ENCODE measurements at places on chromosomes 11 and 22.

GRCh38 chr22:48262596-48263430 lies 1500.4 kb downstream of the TBC1D22A start:
- no peak for DNase-seq

GRCh38 chr11:10492084-10492483 lies 37.0 kb downstream of the AMPD3 start:
- DNase-seq, result no peak

DNA sequence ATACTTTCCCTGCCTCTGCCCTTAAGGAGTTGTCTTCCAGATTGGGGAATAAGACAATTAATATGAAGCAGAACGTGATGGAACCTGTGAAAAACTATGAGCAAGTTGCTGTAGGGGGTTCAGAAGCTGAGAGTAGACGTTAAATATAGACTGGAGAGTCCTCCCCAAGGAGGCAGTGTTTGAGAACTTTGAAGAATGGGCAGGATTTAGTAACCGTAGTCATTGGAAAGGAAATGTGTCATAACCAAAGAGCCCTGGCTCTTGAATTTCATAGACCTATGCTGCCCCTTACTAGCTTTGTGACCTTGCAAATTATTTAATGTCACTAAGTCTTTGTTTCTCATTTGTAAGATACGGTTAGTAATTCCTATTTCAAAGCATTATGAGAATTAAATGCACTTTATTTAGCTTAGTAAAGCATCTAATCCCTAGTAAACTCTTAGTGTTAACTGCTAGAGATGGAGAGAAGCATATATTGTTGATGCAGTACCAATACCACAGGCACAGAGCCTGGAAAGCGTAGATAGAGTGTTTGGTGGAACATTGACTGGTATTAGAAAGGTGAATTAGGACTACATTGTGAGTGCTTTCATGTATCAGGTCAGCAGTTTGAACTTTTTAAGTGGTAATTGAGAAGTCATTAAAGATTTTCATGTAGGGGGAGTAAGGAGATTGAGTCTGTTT lies 54.1 kb downstream of the MCAM start:
- peak; percentile 55 for DNase-seq

- no peak for DNase-seq
Observed at GRCh38 chr11:111336582-111337256, 38.4 kb downstream of the POU2AF3 start.

DNA sequence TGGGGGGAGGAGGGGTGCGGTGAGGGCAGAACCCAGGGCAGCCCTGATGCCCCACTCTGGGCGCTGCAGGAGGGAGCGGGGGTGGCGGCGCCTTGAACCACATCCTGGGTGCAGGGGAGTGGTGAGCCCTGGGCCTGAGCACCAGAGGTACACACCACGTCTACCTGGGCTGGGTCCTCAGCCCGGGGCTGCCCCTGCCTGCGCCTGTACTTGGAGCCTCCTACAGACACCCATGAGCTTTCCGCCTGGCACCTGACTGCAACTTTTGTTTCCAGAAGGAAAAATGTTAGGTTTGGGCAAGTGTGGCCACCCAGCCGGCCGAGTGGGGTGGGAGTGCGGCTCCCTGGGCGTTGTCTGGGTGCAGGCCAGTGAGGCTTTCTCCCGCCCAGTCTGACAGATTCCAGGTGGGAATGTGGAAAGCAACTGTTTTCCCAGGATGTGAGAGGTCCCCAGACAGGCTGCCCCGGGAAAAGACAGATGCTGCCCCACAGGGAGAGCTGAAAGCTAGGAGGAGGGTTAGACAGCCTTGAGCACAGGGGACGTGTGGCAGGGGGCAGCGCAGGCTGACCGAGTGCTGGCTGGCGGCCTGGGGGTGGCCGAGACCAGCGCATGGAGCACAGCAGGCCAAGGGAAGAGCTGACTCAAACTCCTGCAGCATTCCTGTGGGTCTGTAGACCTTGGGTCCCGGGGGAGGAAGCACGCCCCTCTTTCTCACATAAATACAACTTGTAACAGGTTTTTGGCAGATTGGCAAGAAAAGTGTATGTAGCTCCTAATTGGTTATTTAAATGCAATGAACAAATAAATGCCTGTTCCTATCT lies 44.1 kb downstream of the GNB1L start:
- DNase-seq, result no peak

GRCh38 chr22:35051791-35052190 lies 14.2 kb upstream of the ISX start:
- no peak for DNase-seq

GRCh38 chr22:40939202-40939601 lies 12.0 kb upstream of the RBX1 start:
- no peak for DNase-seq

DNA sequence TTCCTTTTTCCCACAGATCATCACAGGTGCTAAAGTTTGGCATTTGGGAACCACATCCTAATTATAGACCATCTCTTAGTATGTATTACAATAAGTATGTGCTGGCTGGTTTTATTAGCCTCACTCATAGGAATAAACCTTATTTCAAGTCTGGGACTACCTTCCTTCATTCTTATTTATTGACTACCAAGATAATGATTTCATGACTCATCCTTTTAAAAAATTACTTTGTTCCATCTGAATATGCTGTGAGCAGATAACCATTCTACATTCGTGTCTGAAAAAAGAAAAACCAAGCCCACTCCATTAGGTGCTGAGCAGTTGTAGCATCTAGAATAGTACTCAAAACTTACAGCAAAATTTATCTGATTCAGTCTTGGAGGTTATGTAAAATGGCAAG lies 12.3 kb downstream of the TNRC6B start:
- no peak for DNase-seq

- DNase-seq, result no peak
Observed at GRCh38 chr11:120188811-120189455, 21.9 kb upstream of the OAF start.

DNA sequence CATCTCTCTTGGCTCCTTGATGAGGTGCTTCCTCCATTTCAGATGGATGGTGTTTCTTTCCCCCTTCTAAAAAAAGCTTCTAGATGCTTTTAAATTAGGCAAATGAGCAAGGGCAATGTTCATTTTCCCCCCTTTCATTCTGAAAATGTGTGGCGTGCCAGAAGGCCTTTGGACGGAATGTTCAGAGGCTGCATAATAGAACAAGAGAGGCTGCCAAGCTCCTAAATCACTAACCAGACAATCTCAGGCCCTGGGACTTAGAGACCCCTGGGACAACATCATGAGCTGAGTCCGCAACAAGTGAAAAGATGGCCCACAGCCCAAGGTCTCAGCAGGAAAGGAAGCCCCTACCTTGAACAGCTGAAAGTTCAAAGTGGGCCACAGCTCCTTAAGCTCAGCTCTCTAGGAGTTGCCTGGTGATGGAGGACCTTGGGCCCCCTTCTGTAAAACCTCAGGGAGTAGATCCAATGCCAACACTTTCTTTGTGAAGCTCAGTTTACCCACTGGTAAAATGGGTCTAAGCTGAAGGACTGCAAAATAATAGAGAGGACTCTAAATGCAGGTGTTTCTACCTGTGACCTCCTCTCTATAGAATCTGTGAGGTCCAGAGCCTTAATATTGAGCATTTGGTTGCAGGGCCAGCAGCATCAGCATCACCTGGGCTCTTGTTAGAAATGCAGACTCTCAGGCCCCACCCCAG lies 144.0 kb downstream of the FBXO7 start:
- DNase-seq, result no peak

DNA sequence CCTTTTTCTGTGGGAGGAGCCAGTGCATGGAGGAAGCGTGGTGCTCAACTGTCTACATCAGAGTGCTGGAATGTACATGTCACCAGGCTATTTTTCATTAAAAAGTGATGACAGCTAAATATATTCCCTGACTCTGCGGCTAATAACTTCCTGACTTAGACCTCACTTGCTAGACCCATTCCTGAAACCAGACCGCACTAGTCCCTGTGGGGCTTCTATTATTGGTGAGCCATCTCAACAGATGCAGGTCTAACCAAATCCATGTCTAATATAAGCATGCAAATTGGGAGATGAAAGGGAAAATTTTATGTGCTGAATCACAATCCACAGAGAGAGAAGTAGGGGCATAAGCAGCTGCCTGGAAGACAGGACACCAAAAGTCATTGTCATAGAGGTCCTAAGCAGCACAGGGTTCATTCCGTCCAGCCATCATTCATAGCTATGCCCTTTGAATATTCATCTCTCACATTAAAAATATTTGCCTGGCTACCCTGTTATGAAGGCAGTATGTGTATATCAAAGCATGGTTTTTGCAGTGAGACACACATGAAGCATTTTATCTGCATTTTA lies 110.9 kb upstream of the BLID start:
- DNase-seq, result no peak

GRCh38 chr11:17563231-17563646 lies 16.2 kb downstream of the OTOG start:
- DNase-seq, result no peak

GRCh38 chr11:74316772-74317505 lies 5.5 kb upstream of the P4HA3 start:
- no peak for DNase-seq

- DNase-seq, result no peak
Observed at GRCh38 chr11:65499713-65500386, 1.0 kb downstream of the MALAT1 start.

- no peak for DNase-seq
Observed at GRCh38 chr22:25878933-25879332, 136.9 kb downstream of the MYO18B start.

DNA sequence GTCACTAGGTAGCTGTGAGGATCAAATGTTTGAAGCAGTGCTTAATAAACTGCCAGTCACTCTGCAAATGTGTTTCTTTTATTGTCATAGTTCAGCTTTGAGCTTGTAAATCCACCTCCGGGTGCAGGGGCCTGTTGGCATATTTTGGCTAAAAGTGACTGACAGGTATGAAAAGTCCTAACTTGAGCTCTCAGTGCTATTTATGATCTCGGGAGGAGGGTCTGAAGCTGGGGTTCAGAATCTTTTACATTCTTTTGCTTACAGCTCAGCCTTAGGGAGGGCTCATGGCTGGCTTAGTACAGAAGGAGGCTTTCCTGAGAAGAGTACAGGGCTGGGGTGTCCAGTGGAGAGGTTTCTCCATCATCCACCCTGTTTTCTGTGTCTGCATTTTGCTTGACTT lies 1.5 kb downstream of the ASPHD2 start:
- DNase-seq, result no peak

DNA sequence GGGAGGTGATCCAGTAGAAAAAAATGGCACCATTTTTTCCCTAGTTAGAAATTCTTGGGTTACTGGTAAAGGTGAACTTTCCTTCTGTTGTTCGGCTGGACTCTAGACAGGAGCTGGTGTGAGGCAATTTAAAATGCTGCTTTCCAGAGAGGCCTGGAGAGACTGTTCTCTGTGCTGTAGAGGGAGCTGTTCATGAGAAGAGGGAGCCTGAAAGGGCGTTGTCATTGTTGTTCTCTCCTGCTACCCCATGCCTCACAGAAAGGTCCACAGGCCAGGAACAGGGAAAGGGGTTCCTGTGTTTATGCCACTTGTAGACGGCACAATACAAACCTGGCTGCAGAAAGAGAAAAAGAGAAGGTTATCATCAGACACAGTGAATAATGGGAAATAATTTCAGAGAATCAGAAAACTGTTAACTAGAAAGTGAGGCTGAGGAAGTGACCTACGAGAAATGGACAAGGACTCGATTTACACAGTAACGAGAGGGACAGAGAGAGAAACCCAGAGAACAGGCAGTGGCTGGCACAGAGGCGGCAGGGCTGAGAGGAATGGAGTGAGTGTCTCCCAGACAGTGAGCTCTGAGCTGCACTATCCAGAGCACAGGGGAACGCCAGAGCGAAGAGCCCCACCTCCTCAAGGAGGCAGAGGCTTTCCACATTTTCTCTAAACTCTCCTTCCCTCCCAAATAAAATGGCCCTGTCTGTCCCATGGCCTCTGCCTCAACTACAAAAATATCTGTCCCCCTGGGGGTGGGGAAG lies 109.2 kb downstream of the RRM1 start:
- no peak for DNase-seq

GRCh38 chr22:45485261-45485660 lies 17.4 kb upstream of the FBLN1 start:
- no peak for DNase-seq

DNA sequence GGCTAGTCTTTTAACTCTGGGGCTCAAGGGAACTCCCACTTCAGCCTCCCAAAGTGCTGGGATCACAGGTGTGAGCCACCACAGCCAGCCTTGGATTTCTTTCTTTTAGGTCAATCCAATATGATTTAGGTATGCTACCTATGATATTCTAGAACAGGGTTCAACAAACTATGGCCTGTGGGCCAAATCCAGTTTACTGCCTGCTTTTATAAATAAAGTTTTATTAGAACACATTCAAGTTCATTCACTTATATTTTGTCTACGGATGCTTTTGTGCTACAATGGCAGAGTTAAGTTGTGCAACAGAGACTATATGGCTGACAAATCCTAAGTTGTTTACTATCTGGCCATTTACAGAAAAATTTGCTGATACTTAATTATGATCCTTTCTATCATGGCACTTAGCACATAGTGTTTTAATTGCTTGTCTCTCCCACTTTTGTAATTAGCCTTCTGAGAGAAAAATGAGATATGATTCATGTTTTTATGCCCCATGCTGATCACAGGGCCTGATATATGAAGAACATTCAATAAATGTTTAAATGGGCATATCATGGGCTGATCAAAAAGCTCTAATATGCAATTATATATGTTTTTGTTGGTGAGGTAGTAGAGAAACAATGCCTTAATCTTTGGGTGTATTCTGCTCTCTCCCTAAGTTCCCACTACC lies 109.6 kb downstream of the STIM1 start:
- no peak for DNase-seq

DNA sequence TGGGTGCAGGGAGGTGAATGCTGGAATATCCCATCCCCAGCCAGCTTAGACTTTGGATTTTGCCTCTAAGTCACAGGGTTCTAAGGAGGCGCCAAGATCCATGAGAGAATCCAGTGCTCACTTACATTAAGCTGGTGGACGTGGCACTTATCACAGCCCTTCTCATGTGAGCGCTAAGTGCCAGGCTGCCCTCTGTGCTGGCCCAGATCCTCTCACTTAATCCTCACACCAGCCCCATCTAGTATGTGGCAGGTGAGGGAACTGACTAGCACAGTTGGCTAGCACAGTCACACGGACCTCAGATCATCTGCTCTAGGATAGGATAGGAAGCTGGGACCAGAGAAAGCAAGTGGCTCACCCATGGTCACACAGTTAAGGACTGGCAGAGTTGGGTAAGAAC lies 3.6 kb downstream of the HMOX1 start:
- DNase-seq, result no peak

- no peak for DNase-seq
Observed at GRCh38 chr11:80109031-80109430, 668.2 kb upstream of the TENM4 start.

GRCh38 chr22:44179196-44179988 lies 1.3 kb upstream of the PARVG start:
- no peak for DNase-seq

- DNase-seq, result no peak
Observed at GRCh38 chr11:78339483-78339882, 78.1 kb downstream of the GAB2 start.

- DNase-seq, result no peak
Observed at GRCh38 chr11:108751444-108751843, 86.6 kb downstream of the DDX10 start.

GRCh38 chr11:75190652-75191329 lies 39.9 kb downstream of the SLCO2B1 start:
- DNase-seq, result no peak

GRCh38 chr11:34558673-34559072 lies 45.1 kb upstream of the ELF5 start:
- DNase-seq, result no peak
